ENCODE measurements at places on chromosomes 1 and 21. TPM values are rescaled to one million over a fixed set of nuclear protein-coding genes. Genes with fewer than 3 reads are reported as not detected.

The STUM gene
- 1.3 TPM for total RNA-seq

The LMOD1 gene
- 0.82 TPM for total RNA-seq

The ADAM30 gene
- not detected for total RNA-seq

The TENT5C gene
- 1.2 TPM for total RNA-seq

GRCh38 chr1:11529763-11530730 lies 51.1 kb downstream of the DISP3 start:
- no peak for DNase-seq

DNA sequence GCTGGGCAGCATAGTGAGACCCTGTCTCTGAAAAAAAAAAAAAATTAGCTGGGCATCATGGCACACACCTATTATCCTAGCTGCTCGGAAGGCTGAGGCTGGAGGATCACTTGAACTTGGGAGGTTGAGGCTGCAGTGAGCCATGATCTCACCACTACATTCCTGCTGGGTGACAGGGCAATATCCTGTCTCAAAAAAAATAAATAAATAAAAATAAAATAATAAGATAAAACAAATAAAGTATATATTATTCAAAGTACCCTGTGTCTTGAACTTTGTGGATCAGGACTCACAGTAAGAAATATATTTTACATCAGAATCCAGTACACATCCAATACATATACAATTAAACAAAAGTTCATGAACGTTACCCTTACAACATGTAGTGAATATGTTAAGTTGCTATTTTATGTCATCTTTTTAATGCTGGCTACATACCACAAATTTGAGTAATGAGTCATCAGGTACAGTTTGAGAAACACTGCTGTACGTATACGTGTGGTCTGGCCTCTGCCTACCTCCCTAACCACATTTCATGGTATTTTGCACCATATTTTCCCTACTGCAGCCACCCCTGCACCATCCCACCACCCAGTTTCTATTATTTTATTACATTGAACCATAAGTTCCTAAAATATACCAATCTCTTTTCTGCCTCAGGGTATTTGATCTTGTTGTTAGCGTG lies 4.4 kb downstream of the NME7 start:
- no peak for DNase-seq

DNA sequence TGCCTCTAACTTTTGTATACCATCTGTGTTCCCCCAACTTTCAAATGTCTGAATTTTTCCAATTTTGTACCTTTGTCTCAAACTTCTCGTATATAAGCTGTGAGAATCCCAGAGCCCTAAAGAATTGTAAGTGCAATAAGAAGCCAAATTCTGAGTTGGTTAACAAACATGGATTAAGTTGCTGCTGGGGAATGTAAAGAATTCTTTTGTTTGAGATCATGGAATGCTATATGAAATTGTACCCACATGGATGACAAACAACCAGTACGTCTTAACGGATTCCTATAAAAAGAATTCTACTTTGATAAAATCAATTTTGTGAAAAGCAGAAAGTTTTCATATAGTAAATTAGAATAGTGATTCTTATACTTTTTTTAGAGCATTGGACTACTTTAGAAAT lies 72.4 kb upstream of the CYP2J2 start:
- DNase-seq: peak; percentile 16

DNA sequence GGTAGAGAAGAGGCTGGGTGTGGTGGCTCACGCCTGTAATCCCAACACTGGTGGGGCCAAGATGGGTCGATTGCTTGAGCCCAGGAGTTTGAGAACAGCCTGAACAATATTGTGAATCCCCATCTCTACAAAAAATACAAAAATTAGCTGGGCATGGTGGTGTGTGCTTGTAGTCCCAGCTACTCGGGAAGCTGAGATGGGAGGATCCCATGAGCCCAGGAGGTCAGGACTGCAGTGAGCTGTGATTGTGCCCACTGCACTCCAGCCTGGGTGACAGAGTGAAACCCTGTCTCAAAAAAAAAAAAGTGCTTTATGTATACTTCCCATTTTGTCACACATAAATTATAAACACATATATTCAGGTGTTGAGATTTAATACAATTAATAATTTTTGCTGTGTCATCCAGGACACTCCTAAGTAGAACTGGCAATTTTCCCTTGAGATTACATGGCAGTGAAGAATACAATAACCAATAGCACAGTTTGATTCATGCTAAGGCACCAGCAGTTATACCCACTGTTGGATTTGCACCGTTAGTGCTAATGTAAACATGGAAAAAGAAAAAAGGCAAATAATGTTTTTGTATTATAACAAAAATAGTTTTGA lies 15.5 kb downstream of the GABPB2 start:
- no peak for DNase-seq

GRCh38 chr1:228810878-228811711 lies 75.8 kb downstream of the RHOU start:
- DNase-seq: no peak

DNA sequence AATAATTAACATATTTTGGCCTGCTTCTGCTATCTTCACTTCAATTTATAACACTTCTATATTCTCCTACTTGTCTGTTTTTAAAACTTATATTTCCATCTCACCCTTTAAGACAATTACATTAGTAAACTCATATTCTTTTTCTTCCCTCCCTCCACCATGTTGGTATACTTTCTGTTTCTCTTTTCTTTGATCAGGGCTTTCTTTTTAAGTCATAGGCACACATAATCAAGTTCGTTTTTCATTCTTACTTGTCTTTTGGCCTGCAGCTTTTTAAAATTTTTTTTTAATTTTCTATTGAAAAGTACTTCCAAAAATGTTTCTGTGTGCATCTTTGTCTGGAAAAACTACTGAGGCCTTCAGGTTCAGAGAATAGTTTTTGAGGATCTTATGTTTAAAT lies 2.3 kb downstream of the PYHIN1 start:
- DNase-seq: no peak
